ENCODE measurements at places on chromosomes 2 and 18.

- no peak for DNase-seq
Measured at GRCh38 chr2:168986398-168986943, 44.7 kb downstream of the ABCB11 start.

GRCh38 chr18:48460929-48461583, 51.9 kb upstream of the ZBTB7C start:
- no peak for DNase-seq

DNA sequence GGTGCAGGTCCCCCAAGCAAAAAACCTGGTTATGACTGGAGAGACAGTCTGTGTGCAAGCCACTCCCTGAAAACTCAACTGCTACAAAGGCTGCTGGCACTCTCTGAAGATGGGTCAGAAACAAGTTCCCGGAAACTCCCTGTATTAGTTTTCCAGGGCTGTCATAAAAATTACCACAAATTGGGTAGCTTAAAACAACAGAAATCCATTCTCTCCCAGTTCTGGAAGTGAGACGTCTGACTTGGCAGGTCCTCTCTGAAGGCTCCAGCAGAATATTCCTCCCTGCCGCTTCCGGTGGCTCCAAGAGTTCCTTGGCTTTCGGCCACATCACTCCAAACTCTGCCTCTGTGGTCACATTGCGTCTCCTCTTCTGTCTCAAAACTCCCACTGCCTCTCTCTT, 30.1 kb upstream of the SERPINE2 start:
- no peak for DNase-seq

GRCh38 chr2:26423750-26424149, 22.0 kb downstream of the DRC1 start:
- no peak for DNase-seq

DNA sequence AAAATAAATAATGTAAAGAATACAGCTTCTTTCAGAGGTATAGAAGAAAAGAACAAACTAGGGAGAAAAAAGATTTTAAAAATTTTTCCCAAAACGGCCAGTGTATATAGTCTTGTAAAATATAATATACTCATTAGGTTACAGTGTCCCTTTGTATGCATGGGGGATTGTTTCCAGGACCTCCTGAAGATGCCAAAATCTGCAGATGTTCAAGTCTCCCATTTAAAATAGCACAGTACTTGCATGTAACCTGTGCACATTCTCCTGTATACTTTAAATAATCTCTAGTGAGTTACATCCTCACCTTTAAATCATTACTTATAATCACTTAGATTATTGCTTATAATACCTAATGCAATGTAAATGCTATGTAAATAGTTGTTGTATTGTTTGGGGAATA, 80.6 kb upstream of the LRRTM4 start:
- DNase-seq: no peak

DNA sequence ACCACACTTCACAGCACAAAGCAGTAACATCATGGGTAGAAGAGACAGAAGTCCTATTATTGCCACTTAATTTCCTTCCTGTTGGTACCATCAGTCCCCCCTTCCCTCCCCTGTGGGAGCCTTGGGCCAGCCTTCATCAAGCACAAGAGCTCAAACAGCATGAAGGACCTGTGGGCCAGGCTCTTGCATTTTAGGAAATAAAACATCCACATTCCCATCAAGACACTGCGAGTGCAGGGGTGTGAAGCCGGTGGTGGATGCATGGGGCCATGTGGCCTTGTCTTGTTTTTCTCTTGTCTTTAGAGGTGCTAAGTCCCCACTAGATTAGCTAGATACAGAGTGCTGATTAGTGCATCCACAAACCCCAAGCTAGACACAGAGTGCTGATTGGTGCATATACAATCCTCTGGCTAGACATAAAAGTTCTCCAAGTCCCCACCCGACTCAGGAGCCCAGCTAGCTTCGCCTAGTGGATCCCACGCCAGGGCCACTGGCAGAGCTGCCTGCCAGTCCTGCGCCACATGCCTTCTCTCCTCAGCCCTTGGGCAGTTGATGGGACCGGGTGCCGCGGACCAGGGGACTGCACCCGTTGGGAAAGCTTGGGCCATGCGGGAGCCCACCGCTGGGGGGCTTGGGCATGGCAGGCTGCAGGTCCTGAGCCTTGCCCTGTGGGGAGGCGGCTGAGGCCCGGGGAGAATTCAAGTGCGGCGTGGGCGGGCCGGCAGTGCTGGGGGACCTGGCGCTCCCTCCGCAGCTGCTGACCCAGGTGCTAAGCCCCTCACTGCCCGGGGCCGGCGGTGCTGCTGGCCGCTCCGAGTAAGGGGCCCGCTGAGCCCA, 14.7 kb upstream of the PXDN start:
- no peak for DNase-seq

DNA sequence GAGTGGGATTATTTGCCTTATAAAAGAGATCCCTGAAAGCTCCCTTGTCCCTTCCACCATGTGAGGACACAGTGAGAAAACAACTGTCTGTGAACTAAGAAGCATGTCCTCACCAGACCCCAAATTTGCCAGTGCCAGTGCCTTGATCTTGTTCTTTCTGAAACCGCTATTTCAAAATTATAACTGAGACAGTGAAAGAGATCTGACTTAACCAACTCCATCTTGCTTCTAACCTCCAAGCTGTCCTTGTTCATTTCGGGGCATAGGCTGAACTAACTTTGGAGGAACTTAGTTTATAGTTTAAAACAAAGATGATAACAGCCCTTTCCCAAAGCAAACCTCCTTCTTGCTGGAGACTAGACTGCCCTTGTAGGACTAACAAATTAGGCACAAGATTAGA, 563.9 kb downstream of the ADCYAP1 start:
- DNase-seq: no peak

GRCh38 chr2:207045531-207045930, 106.2 kb downstream of the CPO start:
- DNase-seq: no peak

- DNase-seq: no peak
Measured at GRCh38 chr2:105881286-105882136, 136.8 kb downstream of the NCK2 start.

DNA sequence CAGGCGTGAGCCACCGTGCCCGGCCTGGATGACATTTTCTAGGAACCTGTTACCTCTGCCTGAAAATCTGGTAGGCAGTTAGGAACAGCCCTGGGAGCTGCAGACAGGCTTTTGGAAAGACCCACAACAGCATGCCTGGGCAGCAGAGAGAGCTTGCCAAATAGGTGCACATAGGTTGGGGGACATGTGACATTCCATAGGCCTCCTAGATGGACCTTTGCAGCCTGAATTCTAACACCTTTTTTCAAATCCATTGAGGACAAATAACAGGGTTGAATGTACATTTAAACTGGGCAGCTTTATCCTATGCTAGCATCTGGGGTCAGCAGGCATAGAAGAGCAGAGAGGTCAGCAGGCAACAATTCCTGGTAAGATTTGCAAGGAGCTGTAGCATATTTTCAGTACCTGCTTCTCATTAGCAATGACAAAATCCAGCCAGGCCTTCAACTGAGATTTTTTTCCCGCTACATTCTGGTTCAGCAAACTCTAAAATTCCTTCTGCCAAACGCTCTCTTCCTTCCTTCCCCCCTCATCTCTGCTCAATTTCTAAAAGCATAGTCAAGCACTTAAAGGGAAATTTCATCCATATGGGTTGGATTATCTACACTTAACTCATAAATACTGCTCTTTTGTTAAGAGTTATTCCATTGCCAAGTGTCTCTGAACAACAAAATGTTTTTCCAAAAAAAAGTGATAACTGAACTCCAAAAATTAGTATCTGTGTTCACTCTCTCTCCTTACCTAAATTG, 75.2 kb downstream of the SOWAHC start:
- no peak for DNase-seq

- DNase-seq: no peak
Measured at GRCh38 chr2:61044636-61045035, 21.0 kb upstream of the SANBR start.

- DNase-seq: no peak
Measured at GRCh38 chr2:195575879-195576401, 81.1 kb upstream of the SLC39A10 start.

GRCh38 chr2:233419602-233420391, 65.5 kb downstream of the DGKD start:
- DNase-seq: peak; percentile 42

- DNase-seq: no peak
Measured at GRCh38 chr2:68374184-68374583, 9.1 kb downstream of the PLEK start.

GRCh38 chr2:2899826-2900225, 477.8 kb downstream of the EIPR1 start:
- no peak for DNase-seq

DNA sequence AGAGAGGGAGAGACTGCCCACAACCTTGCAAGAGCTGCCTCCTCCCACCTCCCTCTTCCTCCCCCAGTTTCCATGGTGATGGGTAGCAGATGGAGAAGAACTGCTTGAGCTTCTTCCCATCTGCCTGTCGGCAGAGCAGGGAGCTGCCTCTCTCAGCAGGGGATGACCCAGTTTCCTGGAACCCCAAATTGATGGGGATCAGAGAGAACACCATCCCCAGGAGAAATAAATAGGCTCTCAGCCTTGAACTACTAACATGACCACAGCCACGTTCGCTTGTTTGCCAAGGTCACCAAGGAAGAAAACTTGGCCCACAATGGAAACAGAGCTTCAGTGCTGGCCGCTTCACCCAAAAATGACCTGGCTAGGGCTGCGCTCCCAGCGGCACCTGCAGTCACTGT, 82.2 kb downstream of the ADD2 start:
- no peak for DNase-seq

DNA sequence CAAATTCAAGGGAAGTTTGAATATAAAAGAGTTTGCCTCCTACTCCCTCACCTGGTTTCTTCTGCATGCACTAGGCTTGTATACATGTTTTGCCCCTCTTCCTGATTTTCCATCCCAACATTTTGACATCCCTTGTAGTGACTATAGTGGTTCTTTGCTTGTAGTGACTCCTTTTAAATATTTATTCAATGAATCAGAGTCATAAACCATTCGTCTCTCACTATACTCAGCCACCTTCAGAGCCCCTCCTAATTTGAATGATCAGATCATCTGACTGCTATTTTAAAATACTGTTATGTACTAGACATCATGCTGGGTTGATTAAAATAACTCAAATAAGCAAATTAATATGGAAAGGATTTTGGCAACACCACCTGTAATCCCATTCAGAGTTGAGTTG, 492.1 kb upstream of the PIK3C3 start:
- DNase-seq: no peak

GRCh38 chr18:32383050-32383819, 87.4 kb downstream of the GAREM1 start:
- no peak for DNase-seq

GRCh38 chr2:37585982-37586621, 85.3 kb downstream of the CDC42EP3 start:
- DNase-seq: peak; percentile 63

GRCh38 chr2:144747571-144747970, 227.7 kb upstream of the ZEB2 start:
- DNase-seq: no peak

GRCh38 chr18:10670856-10671255, 145.0 kb downstream of the NAPG start:
- DNase-seq: no peak

DNA sequence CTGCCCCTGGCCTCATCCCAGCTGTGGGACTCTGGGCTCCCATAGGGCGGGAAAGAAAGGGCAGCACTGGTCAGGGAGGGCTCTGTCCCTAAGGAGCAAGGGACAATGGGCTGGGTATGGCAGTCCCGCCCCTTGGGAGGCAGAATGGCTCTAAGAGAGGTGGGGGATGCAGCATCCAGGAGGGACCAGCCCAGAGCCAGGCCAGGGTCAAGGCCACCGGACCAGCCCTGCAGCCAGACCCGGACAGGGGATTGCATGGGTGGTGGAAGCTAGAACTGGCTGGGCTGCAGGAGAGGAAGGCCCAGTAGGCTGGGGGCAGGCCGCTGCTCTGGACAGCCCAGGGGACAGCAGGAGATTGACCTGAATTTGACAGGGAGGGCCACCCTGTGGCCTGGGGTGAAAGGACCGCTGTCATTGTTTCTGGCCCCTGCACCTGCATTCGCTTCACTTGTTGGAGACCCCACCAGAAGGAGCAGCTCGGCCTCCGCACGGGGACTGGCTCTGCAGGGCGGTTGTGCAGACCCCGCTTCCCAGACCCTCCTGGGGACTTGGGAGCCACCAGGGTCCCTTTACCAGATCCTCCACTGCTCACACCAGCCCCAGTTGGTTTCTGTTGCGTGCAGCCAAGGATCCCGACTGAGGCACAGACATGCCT, 14.6 kb downstream of the RAMP1 start:
- no peak for DNase-seq

DNA sequence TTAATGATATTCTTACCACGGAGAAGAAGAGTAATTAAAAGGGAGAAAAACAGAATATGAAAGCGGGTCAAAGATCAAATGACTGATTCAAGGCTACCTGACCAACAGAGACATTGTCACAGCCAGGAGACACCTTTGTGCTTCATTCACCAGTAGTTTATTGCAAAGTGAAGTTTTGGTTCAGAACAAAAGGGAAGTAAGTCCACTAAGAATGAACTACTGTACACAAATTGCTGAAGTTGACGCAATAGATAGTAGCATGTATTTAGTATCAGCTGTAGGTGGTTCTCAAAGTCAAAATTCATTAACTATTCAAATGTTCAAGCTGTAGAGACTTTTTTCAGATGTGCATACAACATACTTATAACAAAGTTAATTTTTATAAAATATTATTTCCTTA, 64.7 kb upstream of the COX7A2L start:
- no peak for DNase-seq

GRCh38 chr18:14941792-14942191, 193.8 kb downstream of the ANKRD30B start:
- DNase-seq: no peak

DNA sequence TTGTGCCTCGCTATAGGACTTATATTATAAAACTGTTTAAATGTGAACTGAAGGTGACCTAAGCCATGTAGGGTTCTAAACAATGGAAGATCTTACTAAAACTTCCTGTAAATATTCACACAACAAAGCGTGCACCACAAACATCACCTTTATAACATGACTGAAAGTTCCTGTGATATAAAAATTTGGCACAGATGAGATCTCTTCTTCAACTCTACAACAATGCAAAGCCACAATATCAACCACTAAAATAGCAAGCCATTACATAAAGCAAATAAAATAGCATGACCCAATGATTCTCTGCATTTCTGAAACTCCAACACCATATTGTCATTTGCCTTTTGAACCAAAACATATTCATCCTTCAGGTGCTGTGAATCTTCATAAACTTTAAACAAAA, 3.5 kb downstream of the YES1 start:
- no peak for DNase-seq

GRCh38 chr2:238082151-238082550, 18.0 kb upstream of the ESPNL start:
- no peak for DNase-seq

DNA sequence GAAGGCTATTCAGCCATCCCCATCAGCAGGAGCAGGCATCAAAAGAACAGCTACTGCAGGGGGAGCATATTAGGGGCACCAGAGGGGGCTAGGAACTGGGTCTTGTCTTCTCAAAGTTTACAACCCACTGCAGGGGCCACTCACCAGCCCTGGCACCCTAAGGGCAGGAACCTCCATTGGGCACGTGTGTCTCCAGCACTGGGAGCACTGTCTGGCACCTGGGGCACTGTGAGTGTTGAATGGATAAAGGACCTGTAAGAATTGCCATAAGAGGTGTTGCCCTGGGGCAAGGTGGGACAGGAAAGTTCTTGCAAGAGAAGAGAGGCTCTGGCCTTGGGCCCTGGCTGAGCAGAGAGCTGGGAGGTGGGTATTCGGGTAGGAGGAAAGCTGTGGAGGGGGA, 1.4 kb upstream of the STEAP3 start:
- no peak for DNase-seq

Data from T follicular helper cell (primary cell).